ENCODE measurements at places on chromosomes 12 and 14. TPM values are rescaled to one million over a fixed set of nuclear protein-coding genes. Genes with fewer than 3 reads are reported as not detected.

DNA sequence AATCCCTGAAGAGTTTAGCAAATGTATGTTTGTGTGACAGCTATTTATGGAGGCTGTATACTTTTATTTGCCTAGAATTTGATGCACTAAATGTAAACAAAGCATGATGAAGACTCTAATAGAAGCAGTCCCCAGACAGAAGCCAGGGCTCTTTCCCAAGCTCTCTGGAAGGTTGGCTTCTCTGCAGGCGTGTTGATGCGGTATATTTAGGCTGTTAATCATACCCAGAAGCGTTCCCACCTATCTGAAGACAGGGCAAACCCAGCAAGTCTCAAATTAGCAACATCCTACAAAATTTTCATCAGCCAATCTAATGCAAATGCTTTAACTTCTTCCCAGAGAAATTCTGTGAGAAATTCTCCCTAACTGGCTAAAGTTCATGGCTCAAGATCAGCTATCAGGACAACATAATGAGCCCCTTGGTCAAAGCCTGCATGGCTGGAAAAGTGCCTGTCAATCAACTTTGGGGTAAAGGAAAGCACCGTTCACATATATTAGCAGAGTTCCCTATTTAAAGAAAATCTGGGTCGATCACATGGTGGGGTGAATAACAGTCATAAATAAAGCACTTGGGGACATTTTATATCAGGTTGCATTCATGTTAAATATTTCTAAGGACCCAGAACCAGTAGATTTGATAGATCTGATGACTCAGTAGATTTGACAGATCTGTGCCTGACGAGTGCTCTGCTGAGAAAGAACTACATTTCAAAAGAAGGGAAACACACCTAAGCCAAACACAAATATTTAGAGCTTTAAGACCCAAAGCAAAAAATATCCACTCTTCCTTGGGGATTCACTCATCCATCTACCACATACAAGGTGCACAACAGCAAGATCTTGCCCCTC lies 46.6 kb downstream of the KSR2 start:
- no peak for DNase-seq

The PRIMA1 gene
- total RNA-seq = 0.18 TPM

GRCh38 chr14:51401272-51401671 lies 161.2 kb downstream of the TMX1 start:
- DNase-seq = no peak

The TAS2R10 gene
- total RNA-seq = 0.37 TPM

Data from HT1080 (cell line).